ENCODE measurements at places on chromosomes 1 and 21.

- no peak for DNase-seq
Observed at GRCh38 chr21:26027696-26028095, 142.9 kb downstream of the APP start.

DNA sequence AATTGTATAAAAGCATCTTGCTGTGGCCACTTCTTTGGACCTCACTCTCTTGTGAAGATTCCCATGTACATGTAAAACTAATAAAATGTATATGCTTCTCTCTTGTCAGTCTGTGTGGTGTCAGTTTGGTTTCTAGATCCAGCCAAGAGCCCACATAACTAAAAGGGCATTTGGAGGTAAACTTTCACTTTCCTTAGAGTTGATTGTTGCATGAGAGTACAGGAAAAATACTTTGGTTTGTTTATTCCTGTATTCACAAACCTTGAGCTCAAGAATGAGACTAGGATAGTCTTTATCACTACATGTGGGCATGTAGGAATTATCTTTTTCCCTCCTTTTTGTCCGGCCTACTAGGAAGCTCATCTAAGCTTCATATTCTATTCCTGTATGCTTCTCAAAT, 50.9 kb downstream of the KCTD3 start:
- DNase-seq, result no peak

- DNase-seq, result no peak
Observed at GRCh38 chr1:192826791-192827546, 18.1 kb downstream of the RGS2 start.

- no peak for DNase-seq
Observed at GRCh38 chr1:159791461-159791860, 10.7 kb downstream of the DUSP23 start.

GRCh38 chr1:86687595-86687994, 16.8 kb upstream of the SH3GLB1 start:
- DNase-seq, result no peak

DNA sequence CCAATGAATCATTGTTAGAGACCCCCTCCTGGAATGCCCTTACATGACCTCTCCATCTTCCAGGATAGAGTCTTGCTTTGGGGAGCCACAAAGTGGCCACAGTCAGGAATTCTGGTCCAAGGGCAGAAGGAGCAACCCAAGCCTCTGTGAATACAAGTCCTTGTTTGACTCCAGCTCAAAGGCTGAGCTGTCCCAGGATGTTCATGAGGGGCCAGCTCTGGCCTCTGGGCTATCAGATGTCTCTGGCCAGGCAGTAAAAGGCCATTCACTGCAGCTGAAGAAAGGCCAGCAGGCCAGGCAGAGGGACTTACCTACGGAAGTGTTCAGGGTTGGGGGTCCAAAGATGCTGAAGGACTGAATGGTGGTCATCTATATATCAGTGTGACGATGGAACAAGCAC, 98.3 kb upstream of the IPO9 start:
- no peak for DNase-seq

DNA sequence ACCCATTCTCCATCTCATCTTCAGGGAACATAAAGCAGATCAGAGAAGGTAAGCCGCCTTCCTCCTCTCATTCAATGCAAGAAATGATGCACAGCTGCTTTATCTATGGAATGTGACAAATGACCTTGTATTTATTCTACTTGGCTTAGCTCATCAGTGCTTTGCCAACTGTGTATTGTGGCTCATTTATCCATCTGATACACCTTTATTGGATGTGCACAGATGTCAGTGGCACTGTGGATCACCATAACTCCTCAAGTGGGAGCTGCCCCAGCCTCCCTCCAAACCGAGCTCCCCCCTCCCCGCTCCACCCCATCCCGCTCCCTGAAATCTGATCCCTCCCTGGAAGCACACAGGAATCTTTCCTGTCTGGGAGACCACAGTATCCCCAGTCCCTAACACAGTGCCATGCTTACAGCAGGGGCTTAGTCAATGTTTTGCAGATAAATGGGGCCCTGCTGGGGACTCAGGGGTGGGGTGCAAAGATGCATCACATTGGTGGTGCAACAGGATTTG, 156.0 kb upstream of the RAB4A start:
- no peak for DNase-seq

DNA sequence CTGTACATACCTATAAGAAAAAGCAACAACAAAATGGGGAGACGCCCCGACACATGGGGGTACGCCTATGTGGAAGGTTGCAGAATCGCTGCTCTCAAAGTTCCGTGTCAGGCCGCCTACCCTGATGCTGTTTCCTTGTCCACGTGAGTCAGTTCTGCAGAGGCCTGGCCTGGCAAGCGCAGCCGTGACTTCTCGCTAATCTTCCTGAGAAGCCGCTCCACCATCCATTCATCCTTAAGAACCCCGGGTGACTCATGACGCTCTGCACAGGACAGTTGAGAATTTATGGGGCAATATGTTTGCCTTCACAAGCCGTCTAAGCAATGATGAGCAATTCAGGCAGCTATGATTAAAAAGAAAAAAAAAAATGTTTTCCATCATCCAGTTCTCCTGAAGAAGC, 122.3 kb upstream of the TMPRSS2 start:
- no peak for DNase-seq

DNA sequence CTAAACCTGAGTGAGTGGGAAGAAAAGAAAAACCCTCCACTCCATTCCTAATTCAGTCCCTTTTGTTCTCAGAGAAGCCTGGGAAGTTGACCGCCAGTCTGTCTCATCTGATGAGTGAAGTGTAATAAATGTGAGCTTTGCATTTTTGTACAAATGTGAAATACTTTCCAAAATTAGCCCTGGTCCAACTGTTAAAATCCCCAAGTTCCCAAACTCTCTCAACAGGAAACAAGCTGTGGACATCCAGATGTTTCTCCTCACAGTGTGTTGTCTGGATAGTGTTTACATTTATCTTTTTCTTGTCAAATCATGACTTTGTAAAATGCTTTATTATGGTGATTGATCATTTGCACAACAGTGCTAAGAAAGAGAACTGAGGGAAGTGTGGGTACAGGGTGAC, 145.1 kb downstream of the TM2D1 start:
- no peak for DNase-seq

DNA sequence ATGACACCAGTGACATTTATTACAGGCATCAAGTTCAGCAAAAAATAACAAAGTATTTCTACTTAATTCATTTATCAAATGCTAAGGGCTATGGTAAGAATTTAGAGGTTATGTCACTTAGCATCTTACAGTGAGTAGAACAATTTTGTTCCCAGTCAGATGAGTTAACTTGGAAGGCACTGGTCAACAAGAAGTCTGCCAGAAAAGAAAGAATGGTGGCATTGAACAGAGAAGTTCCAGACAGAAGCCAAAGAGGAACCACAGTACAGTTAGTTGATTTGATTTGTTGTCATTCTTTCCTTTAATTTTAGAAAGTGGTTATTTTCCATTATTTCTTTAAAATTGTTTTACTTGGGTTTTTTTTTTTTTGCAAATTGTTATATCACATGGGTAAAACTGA, 232.2 kb upstream of the PKN2 start:
- DNase-seq, result no peak

GRCh38 chr21:43343992-43344886, 82.7 kb downstream of the SIK1 start:
- no peak for DNase-seq

GRCh38 chr1:152626744-152627143, 3.8 kb upstream of the LCE3A start:
- no peak for DNase-seq
